Stimulated activated CD8-positive, alpha-beta memory T cell treated with anti-CD3 and anti-CD28 coated beads, Interleukin-4, amount 100 ng/mL, for 1 hour (primary cell): ENCODE measurements at places on chromosomes 13 and 19.

DNA sequence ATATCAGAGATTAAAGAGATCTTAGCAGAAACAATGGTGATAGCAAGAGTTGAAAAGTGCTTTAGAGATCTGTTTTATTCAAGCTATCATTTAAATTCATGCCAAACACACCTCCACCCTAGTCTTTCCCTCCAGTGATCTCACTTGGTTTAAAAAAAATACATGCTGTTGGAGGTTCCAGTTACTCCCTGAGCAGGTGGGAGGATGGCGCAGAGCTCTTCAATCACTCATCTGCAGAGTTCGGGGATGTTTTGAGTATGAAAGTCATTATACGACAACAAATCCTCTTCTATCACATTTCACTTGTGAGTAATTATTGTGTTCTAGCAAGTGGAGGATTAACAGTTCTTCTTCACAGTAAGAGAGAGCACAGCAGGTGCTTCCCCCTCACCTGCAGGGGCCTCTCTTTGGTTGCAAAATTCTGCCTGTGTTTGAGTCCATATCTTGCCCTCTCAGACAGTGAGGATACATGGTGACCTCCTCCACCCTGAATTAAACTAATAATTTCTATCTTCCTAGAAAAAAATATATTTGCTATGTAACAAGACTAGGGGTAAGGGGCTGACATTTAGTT, 376.7 kb downstream of the LIG4 start:
- no peak for DNase-seq

DNA sequence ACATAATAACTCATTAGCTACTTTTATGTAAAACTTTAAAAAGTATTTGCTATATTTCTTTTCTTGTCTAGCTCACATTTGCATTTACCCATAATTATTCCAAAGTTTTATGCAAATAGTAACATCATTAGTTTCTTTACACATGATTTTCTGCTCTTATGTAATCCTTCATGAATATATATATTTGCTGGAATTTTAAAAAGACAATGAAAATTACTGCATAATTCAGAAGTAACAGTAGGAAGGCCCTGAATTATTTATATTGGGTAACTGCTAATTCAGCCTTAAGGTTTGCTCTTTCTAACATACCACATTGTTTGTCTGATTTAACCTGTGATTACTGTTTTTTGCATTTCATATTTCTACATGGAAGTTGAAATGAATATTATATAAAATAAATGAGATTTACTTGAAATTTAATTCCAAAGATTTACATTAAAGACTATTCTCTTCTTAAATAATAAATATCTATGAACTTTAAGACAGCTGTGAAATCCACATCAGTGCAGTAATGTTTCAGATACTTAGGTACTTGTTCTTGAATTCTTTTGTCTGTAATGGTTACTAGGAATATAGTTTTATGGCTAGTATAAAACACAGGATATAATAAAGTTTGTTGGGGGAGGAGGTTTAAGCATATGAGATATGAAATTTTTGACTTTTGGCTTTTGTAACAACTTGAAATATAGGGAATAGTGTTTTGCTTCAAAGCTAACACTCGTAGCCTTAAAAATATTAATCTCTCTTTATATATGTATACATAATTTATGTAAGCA, 46.0 kb downstream of the B3GLCT start:
- no peak for DNase-seq

DNA sequence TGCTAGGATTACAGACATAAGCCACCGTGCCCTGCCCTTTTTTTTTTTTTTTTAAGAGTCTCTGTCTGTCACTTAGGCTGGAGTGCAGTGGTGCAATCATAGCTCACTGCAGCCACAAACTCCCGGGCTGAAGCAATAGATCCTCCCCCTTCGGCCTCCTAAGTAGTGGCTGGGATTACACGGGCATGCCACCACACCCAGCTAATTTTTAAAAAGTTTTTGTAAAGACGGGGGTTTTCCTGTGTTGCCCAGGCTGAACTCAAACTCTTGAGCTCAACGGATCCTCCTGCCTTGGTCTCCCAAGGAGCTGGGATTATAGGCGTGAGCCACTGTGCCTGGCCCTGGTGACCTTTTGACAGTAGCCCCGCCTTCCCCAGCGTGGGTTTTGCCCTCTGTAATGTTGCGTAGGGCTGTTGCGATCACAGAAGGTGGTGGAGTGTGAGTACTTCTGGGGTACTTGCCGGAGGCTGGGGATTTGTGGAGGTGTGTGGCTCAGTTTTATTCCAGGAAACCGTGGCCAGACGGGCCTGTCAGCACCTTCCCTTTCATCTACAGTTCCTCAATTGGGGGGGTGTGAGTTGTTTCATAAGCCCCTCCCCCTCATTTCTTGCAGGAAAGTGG, 11.6 kb upstream of the RETN start:
- DNase-seq = no peak

DNA sequence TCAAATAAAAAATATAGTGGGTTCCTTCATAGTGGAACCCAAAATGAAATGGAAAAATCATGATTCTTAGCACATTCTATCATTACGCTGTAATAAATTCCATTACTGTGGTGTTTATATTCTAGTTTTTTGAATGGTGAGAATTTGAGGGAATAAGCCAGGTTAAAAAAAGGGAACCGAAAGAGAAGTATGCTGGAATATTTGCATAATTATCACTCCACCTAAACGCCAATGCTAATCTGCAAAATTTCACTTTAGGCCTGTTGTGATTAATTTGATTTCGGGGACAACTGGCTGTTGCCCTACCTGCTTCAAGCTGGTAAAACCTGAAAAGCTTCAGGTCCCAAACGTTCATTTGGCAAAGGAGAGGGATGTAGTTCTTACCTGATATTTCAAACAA, 32.1 kb upstream of the SCEL start:
- no peak for DNase-seq

DNA sequence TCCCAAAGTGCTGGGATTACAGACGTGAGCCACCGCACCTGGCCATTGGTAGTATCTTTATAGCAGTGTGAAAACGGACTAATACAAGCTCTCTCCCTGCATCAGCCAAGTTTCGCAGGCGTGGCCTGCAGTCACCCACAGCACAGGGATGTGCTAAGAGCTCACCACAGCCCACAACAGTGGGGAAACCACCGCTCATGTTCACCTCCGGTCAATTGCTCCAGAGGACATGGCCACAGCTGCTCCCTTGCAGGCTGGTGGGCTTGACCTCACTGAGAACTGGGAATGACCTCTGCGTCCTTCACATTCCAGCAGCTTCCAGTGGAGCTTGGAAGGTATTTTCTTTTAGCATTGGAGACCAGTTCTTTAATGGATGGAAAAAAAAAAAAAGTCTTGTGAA, 156.4 kb downstream of the KCTD15 start:
- no peak for DNase-seq

GRCh38 chr13:36965767-36966166, 33.4 kb downstream of the ALG5 start:
- no peak for DNase-seq

DNA sequence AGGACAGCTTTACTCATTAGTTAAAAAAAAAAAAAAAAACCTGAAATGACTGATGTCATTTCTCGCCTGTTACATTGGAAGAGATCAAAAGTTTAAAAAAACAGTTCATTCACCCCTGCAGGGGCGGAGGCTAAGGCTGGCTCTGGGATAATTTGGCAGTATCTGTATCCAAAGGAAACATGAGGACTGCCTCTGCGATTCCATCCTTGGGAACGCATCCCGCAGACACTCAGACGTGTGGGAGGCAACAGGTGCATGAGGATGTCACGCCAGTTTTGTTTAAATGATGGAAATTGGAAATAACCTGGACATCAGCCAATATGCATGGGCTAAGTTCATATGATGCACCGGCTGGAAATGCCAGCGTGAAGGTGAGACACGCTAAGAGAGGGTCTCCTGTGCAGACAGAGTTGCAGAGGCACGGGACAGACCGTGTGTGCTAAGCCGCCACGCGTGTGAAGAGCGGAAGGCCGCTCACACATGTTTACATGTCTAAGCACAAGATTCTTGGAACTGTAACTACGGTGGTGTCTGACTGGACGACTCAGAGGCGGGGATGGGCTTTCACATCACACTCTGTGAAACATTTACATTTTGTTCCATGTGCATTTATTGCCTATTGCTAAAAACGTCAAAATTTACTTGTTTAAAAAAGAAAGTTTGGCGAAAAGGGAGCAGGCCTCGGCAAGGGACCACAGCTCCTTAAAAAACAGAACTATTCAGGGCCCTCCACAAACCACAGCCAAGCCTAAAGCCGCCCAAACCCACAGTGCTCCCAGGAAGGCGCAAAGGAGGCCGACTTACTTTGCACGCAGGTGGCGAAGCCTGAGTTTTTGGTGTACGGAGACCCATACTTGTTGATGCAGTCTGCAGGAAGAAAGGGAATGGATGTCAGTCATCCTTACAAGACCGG, 17.9 kb downstream of the GAS6 start:
- DNase-seq = no peak

DNA sequence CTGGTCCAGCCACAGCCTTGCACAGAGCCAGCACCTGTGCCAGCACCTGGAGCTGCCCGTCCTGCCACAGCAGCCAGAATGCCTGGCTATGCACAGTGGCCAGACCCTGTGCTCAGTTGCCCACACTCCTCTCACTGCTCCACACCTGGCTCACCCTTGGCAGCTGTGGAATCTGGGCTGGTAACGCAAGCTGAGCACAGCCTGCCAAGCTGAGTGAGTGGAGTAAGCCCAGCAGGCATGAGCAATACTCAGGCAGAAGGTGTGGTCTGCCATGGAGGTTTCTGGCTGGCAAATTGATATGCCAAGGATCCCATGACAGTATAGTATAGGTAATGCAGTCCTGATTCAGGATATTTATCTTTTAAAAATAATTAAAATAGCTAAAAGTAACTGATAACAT, 122.2 kb downstream of the PCDH9 start:
- no peak for DNase-seq

DNA sequence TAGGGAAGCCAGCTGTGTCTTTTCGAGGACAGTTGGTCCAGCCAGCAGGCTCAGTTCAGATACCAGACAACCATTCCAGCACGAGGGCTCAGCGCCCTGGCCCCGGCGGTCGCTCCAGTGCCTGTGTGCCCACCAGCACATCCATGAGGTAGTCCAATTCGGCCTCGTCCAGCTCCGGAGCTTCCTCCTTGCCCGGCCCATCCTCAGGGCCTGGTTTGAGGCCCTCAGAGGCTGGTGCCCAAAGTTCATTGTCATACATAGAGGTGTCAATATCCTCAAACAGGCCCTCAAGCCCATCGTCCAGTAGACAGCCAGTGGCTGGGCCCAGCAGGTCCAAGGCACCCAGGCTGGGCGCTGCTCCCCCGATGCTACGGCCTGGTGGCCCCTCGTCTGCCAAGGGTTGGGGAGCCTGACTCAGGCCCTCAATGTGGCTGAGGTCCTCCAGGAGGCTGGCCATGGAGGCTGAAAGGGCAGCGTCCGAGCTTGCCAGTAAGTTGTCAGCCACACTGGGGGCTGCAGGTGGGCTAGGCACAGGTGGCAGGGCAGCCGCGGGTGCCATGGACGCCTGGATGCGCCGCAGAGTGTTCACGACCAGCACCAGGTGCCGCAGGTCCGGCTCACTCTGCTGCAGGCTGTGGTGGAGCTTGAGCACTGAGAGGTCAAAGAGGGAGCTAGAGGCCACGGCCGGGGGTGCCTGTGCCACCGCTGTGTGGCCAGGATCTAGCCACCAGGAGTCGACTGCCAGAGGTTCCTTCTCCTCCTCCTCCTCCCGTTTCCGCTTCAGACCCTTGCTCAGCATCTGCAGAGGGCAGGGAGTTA, 2.8 kb downstream of the SERTAD1 start:
- DNase-seq = no peak

DNA sequence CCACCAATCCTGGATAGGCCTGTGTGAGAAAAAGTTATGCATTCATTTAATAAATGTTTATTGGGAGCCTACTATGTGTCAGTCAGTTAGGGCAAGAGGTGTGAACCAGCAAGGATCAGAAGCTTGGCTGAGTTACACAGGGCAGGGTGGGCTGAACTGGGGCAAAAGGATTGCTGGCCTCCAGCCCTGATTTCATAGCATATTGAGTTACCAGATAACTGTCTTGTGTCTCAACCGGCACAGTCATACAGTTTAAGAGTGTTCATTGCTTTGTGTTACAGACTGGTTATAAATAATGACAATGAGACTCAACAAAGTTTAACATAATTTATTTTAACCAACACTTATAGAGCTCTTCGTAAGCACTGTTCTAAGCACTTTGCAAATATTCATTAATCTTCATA, 253.8 kb downstream of the DLEU7 start:
- no peak for DNase-seq

DNA sequence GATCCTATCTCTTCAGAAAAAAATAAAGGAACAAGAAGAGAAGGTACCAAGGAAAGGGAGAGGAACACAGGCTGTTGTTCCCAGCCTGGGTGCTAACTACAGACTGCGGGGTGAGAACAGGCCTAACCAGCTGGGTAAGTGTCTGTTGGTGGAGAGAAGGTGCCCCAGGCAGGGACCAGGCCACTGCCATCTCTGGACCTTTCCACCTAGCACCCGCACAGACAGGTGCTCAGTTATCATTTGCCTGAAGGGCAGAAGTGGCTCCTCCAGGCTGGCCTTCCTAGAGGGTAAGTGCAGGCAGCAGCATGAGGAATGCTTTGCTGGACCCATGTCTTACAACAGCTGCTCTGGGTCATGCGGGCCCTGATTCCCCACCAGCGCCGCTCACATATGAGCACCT, 10.1 kb downstream of the DNMT1 start:
- DNase-seq = no peak

DNA sequence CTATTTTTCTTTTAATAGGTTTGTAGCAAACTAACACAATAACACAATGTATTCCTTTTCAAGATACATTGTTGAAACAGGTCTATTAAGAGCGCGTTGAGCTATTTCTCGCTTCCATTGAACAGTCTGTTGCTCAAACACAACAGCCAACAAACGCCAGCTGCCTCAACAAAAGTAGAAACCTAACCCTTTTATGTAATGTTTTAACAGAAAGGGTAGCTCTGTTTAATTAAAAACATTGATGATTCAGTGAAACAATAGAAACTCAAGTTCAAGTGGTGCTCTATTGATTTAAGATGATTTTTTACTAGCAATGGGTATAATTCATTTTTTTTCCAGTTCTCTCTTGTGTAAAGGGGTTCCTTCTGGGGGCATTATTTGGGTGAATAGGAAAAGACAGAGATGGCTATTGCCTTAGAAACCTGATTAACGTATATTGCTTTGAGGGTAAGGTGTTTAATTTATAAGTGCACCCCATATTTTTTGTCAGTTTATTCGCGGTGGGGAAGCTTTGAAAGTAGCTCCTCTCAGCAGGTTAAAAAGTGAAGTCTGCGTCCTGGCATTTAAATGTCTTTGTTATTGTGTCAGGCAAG, 14.9 kb downstream of the ZIC2 start:
- DNase-seq = no peak

- DNase-seq = no peak
These were observed 64.9 kb upstream of the HTR2A start for GRCh38 chr13:46961719-46962118.

- DNase-seq = no peak
These were observed 2529.3 kb upstream of the PCDH20 start for GRCh38 chr13:63944911-63945310.

GRCh38 chr13:84131249-84131648, 249.0 kb upstream of the SLITRK1 start:
- DNase-seq = no peak

DNA sequence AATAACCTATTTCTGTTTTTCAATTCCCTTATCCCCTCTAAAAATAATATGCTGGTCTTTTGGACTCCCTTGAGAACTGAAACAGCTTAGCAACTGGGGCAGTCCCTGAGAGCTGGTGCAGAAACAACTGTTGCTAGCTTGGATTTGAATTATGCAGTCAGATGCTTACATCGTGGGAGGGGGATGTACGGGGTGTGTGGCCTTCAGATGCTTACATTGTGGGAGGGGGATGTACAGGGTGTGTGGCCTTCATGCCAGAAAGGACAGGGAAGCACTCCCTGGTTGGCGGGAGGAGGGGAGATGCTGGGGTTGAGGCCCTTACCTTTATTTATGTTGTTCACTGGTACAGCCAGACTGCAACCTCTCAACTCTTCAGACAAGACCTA, 25.6 kb downstream of the LRCH1 start:
- no peak for DNase-seq
